ENCODE measurements at places on chromosomes 2 and 18.

DNA sequence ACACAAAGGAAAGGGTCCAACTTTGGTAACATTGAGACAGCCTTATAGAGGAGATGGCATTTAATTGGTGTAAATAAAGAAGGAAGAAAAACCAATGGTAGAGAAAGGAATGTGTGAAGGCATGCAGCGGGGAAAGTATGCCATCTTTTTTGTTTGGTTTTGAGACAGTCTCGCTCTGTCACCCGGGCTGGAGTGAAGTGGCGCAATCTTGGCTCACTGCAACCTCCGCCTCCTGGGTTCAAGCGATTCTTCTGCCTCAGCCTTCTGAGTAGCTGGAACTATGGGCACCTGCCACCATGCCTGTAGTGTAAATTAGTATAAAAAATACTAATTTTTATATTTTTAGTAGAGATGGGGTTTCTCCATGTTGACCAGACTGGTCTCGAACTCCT is 6.4 kb downstream of the RIOK3 start:
- peak; percentile 7 for DNase-seq

DNA sequence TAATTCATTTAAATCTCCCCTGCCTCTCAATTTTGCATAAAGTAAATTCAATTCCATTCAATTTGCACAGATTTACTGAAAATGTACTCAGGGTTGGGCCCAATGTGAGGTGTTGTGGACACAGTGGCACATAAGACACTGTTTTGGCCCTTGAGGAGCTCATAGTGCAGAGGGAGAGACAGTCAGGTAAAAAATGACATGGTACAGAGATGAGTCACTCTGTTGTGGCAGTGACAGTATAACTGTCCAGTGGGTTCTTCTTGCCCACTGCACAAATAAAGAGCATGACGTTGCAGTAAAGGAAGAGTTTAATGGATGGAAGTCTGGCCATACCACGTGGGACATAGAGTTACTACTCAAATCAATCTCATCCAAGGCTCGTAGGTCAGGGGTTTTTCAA is 400.3 kb upstream of the TRIB2 start:
- DNase-seq: no peak

DNA sequence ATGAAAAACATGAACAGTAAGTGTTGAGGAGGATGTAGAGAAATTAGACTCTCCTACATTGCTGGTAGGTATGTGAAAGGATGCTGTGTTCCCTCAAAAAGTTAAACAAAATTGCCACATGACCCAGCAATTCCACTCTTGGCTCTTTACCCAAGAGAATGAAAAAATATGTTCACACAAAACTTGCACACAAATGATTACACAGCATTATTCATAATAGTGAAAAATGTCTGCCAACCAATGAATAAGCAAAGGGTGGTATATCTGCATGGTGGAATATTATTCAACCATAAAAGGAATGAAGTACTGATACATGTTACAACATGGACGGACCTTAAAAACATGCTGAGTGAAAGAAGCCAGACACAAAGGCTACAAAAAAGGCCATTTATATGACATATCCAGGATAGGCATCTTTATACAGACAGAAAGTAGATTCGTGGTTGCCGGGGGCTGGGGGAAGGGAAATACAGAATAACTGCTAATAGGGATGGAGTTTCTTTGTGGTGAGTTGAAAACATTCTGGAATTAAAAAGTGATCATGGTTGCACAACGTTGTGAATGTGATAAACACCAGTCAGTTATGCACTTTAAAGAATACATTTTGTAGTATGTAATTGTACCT is 85.4 kb upstream of the MYO3B start:
- DNase-seq: peak; percentile 28

DNA sequence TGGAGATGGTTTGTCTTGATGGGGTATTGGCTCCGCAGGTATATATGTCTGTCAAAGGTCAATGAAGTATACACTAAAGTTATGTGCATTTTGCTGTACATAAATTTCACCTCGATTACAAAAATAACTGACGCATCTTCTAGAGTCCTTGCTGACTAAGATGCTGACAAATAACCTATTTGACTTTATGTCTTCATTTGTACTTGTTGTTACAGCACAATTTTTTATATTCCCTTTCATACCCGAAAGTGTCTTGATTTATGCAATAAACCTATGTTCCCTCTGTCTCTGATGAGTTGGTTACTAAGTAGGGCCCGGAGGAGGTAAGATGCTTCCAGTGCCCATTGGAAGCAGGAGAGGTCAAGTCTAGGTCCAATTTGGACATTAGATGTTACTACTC is 93.5 kb downstream of the COPS8 start:
- DNase-seq: no peak

DNA sequence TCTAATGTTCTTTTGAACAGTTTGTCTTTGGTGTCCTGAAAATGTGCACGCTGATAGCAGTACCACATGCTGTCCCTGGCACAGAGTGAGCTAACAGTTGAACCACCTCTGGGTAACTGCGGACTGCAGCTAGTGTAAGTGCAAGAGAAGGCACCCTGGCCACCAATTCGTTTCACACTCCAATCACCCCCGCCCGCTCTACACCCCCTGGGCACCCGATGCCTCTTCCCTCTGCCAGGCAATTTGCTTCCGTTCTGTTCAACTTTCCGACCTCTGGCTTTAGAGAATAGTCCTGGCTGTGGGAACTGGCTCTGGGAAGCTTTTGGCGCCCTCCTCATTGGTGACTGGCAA is 1.4 kb downstream of the DOCK10 start:
- DNase-seq: peak; percentile 4

GRCh38 chr18:39779926-39780325 is 2175.1 kb upstream of the PIK3C3 start:
- DNase-seq: no peak

Measured in astrocyte of the hippocampus (primary cell).